Activated naive CD8-positive, alpha-beta T cell treated with anti-CD3 and anti-CD28 coated beads, Interleukin-2, amount 10 ng/mL, durations not matched to agents 7 days and 5 days (primary cell): ENCODE measurements at places on chromosomes 11 and 22. TPM values are rescaled to one million over a fixed set of nuclear protein-coding genes. Genes with fewer than 3 reads are reported as not detected.

- no peak for DNase-seq
- H3K4me1 ChIP-seq = no peaks in the 10 kb centered on the region
- no peak overlapping the region for H3K27ac ChIP-seq
Measured at GRCh38 chr22:38327396-38327795, 10.2 kb upstream of the CSNK1E start.

GRCh38 chr11:113574171-113574570, 99.0 kb upstream of the DRD2 start:
- no peak for DNase-seq
- H3K36me3 ChIP-seq = no peaks in the 10 kb centered on the region
- H3K4me1 ChIP-seq = peaks cover 6% of the 10 kb centered on the region
- H3K4me3 ChIP-seq = no peak overlapping the region

DNA sequence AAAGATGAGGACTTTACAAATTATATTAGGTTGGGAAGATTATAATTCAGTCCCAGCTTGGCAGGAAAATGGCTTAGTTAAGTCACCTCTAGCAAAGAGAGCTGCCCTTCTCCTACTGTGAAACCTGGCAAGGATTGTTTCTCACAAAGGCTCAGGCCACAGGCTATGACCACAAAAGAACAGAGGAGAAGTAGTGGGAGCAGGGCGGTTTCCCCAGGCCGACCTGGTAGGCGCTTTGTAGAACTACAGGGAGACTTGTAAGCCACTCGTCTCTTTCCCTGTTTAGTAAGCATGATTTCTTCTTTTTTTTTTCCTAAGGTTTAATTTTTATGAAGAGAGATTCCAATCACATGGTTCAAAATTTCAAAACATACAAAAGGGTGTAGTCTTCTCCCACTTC, 4.6 kb downstream of the SNAP29 start:
- H3K4me3 ChIP-seq = no peak overlapping the region
- no peak overlapping the region for H3K27ac ChIP-seq

GRCh38 chr22:44344407-44344806, 31.7 kb upstream of the SHISAL1 start:
- H3K36me3 ChIP-seq = no peaks in the 10 kb centered on the region
- H3K27ac ChIP-seq = no peak overlapping the region
- no peak for DNase-seq
- no peaks in the 10 kb centered on the region for H3K4me1 ChIP-seq
- H3K27me3 ChIP-seq = peaks cover 10% of the 10 kb centered on the region

DNA sequence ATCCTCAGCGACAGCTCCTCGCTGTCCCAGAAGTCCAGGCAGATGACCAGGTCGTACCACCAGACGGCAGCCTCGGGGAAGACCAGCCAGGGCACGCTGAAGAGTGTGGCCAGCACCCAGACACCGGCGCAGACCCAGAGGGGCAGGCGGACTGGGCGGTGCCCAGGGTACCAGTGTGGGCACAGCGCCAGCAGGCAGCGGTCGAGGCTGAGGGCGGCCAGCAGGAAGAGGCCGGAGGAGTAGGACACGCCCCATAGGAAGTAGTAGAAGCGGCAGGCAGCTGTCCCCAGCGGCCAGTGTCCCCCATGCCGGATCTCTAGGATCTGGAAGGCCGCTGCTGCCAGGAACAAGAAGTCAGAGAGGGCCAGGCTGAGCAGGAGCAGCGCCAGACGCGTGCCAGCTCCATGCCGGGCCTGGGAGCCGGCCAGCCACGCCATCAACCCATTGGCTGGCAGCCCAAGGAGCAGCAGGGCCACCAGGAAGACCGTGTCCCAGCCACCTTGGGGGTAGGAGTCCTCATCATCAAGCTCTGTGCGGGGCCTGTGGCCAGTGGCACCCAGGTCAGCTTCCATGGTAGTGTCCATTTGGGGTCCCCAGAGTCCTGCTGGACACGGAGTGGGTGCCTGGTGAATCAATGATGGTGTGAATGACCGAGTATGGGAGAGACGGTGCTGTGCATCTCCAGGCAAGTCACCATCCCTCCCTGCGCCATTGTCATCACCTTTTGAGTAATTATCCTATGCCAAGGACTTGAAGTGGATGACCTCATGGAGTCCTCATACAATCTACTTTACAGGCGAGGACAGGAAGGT, at the start of gene GPR152:
Gene GPR152, minus strand, starts transcription at position 589 of the 812 bp plus-strand sequence. Its CDS starts 5 bp downstream, at position 584.
- H3K4me3 ChIP-seq = no peak within 1 kb of the TSS
- H3K36me3 ChIP-seq = no peaks in the 10 kb centered on the region
- H3K27me3 ChIP-seq = peaks cover 5% of the 10 kb centered on the region

- H3K27ac ChIP-seq = peak overlapping the region; percentile 97
- peaks cover 25% of the 10 kb centered on the region for H3K4me1 ChIP-seq
- peak overlapping the region; percentile 95 for H3K4me3 ChIP-seq
- peak; percentile 84 for DNase-seq
Measured at GRCh38 chr11:63985812-63986155, 454 bp upstream of the OTUB1 start.

DNA sequence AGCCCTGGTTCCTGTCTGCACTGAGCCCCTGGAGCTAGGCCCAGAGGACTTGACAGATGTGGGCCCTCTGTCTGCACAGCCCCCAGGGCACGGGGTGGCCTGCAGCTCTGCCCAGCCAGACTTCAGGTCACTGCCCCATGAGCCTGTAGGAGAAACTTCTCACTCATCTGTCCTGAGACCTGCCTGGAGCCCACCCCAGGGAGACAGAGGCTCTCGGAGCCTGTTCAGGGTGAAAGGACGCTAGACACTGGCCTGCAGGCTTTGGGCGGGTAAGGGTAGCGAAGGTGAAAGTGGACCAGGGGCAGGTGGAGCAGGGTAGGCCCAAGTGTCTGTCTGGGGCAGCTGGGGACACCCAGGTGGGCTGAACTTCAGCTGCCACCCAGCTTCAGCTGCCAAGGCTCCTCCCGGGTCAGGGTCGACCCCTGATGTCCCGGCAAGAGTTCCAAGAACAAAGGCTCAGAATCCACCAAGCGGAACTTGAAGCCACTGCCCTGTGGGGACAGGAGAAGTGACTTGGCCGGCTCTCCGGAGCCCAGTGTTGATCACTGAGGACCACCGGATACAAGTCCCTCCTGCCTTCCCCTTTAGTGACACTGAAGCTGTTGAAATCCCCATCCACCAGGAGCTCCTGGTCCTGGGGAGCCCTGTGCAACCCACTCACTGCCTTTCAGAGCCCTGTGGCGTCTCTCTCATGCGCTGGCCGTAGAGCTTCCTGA, 90.3 kb downstream of the KCNQ1 start:
- DNase-seq = peak; percentile 25
- H3K4me1 ChIP-seq = peaks cover 15% of the 10 kb centered on the region
- no peaks in the 10 kb centered on the region for H3K27me3 ChIP-seq
- no peaks in the 10 kb centered on the region for H3K36me3 ChIP-seq
- no peak overlapping the region for H3K4me3 ChIP-seq
- no peak overlapping the region for H3K27ac ChIP-seq

DNA sequence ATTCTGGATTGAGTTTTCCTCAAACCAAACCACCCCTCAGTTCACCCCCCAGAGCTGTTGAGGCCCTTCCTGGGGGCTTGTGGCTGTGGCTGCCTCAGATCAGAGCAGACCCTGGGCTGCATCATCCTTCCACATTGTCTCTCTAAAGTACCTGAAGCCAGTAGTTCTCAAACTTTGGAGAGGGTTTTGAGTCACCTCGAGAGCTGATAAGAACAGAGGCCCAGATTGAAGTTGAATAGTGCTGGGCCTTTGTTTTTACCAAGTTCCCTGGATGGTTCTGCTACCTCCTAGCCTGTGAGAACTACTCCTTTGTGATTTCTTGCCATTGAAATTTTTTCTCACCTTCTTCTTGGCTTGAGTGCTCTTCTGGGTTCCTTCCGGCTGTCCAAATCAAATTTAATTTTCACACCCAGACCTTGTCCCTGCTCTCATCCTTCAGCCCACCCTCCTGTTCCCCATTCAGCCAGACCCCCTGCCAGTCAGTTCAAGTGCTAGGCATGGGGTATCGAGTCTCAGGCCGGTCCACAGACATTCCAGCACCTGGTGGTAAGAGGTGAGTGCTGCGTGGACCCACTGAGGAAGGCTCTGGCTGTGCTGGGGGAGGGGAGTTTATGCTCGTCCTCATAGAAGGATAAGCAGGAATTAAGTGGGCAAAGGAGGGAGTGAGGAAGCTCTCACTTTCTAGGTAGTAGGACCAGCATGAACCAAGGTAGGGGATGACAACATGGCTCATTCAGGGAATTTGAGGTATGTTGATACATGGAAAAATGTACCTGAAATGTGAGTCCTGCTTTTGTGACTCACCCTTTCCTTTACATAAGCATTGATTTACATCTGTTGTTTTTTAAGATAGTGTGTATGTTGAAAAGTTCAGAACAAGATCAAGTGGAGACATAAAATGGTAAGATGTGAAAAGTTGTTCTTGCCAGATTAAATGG, 116.5 kb downstream of the PTPRJ start:
- peaks cover 24% of the 10 kb centered on the region for H3K4me1 ChIP-seq
- H3K4me3 ChIP-seq = no peak overlapping the region

DNA sequence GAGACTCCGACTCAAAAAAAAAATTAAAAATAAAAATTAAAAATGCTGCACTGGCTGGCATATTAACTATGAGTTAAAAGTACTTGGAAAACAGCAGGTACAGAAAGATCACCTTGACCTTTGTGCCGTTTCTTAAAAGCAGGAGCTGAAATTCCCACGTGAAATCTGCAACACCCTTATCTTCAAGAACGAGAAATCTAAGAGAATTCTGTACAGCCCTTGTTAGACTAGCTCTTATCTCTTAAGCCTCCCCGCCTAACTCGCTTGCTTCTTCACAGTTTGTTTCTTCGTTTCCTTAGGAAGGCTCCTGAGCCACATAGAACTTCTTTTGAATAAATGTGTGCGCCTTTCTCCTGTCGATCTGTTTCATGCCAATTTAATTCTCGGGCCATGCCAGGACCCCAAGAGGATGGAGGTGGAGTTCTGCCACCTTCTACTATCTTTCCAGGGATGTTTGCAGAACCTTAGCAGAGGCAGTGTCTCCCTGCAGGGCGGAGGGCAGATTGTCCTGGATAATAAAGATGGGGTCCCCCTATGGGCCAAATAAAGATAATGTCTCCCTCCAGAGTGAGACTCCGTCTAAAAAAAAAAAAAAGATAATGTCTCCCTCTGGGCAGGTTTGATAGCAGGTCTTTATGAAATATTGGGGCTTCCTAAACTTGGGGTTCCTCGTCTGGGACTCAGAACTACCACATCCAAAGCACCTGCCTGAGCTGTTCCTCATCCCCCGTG, 27.4 kb upstream of the SYT8 start:
- H3K36me3 ChIP-seq = peaks cover 2% of the 10 kb centered on the region
- no peak for DNase-seq
- H3K27me3 ChIP-seq = peaks cover 40% of the 10 kb centered on the region
- no peak overlapping the region for H3K27ac ChIP-seq

DNA sequence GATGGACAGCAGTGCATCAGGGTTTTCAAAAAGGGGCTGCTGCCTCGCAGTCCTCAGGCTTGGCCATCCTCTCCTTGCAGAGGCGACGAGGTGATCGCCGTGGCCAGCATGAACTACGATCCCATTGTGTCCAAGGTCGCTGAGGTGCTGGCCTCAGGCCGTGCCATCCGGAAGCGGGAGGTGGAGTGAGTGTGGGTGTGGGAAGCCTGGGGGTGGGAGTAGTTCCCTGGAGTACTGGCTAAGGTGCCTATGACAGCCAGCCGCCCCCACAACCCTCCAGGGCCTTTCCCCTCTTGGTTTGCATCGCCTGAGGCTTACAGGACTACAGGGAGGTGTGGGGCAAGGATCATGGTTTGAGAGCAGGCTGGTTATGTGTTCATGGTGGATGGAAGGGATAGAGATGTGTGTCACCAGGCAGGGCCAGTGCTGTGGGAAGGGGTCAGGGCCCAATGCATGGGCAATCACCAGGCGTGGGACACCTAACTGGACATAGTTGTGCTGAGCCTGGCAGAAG, 2.1 kb upstream of the LZTR1 start:
- no peak overlapping the region for H3K27ac ChIP-seq
- peak overlapping the region; percentile 2 for H3K4me3 ChIP-seq
- DNase-seq = no peak

DNA sequence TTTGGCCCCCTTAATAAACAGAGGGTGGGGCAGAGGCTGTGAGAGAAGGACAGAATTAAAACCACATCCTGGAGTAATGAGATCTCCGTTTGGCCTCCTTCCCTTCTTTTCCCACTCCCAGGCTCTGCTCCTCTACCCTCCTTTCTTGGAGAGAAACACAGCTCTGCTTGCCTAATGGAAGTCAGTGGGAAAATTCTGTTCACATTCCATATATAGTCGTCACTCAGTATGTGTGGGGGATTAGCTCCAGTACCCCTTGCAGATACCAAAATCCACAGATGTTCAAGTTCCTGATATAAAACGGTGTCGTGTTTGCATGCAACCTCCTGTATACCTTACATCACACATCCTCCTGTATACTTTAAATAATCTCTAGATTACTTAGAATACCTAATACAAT, 37.6 kb upstream of the THY1 start:
- peaks cover 40% of the 10 kb centered on the region for H3K27me3 ChIP-seq
- DNase-seq = no peak
- H3K4me3 ChIP-seq = no peak overlapping the region
- H3K4me1 ChIP-seq = no peaks in the 10 kb centered on the region
- H3K27ac ChIP-seq = no peak overlapping the region
- H3K36me3 ChIP-seq = no peaks in the 10 kb centered on the region

- no peak overlapping the region for H3K4me3 ChIP-seq
- H3K4me1 ChIP-seq = peaks cover 22% of the 10 kb centered on the region
- no peaks in the 10 kb centered on the region for H3K36me3 ChIP-seq
- no peak overlapping the region for H3K27ac ChIP-seq
- H3K27me3 ChIP-seq = no peaks in the 10 kb centered on the region
Measured at GRCh38 chr11:16989554-16989953, 24.7 kb downstream of the PLEKHA7 start.

- H3K4me1 ChIP-seq = no peaks in the 10 kb centered on the region
- no peaks in the 10 kb centered on the region for H3K27me3 ChIP-seq
- H3K27ac ChIP-seq = no peak overlapping the region
- H3K36me3 ChIP-seq = no peaks in the 10 kb centered on the region
Measured at GRCh38 chr11:120055646-120056045, 82.3 kb downstream of the TRIM29 start.

DNA sequence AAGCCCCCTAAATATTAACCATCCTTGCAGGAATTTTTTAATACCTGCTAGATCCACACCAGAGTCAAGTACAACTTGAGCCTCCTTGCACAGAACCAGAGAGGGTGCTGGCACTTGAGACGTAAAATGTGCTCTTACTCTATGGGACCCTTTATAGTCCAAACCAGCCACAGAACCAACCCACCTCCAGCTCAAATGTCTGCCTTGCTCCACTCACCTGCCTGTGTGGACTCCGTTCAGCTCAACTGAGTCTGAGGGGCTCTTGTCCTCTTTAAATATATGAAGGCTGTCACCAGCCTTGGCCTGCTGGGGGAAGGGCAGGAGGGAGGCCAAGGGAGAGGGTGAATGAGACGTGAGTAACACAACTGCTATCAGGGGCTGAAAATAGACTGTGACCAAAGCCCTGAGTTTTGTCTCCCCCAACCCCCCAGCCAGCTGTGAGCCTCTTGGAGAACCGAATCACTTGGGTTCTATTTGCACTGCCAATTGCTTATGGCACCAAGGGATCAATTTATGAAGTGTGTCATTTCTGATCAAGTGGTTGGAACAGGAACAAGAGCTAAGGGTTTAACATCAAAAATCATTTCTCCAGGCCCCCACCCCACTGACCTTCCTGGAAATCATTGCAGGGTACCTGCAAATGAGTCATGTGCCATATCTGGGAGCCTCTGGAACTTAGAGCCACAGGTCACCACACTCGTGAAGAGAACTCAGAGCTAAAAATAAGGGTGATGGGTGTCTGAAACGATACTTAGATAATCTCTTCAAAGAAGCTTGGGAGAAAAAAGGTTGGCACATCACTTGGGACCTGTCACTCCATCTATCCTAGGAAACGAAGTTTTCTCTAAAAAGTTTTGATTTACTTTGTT, at the start of gene CSRP3:
Gene CSRP3, minus strand, starts transcription at position 247 of the 869 bp plus-strand sequence. CDS start 9,535 bp downstream, outside the sequence.
- no peak within 1 kb of the TSS for H3K27ac ChIP-seq
- peaks cover 4% of the 10 kb centered on the region for H3K27me3 ChIP-seq
- no peak for DNase-seq
- no peak within 1 kb of the TSS for H3K4me3 ChIP-seq

Gene SLC22A8
- total RNA-seq = not detected

Gene OR52N4
- total RNA-seq = 1.7 TPM

Gene BIRC3
- total RNA-seq = 55.0 TPM

Gene DLG2
- 3.4 TPM for total RNA-seq

Gene APOA1
- 0.44 TPM for total RNA-seq
